ENCODE measurements at places on chromosomes 4 and X.

DNA sequence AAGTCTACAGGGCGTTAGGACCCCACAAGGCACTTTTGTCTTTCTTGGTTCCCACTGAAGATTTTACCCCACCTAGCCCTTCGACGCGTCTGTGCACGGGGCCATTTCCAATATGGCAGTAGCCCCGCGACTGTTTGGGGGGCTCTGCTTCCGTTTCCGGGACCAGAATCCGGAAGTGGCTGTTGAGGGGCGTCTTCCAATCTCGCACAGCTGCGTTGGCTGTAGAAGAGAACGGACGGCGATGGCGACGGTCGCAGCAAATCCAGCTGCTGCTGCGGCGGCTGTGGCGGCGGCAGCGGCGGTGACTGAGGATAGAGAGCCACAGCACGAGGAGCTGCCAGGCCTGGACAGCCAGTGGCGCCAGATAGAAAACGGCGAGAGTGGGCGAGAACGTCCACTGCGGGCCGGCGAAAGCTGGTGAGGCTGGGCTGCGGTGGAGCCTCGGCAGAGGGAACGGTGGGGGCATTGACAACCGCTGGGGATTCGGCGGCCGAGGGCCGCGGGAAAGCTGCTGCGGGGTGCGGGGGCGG lies at the start of gene USP11:
USP11 (plus strand) TSS at position 207 of the 530 bp plus-strand sequence; CDS start at position 242, 35 bp downstream.
- DNase-seq = peak; percentile 87

DNA sequence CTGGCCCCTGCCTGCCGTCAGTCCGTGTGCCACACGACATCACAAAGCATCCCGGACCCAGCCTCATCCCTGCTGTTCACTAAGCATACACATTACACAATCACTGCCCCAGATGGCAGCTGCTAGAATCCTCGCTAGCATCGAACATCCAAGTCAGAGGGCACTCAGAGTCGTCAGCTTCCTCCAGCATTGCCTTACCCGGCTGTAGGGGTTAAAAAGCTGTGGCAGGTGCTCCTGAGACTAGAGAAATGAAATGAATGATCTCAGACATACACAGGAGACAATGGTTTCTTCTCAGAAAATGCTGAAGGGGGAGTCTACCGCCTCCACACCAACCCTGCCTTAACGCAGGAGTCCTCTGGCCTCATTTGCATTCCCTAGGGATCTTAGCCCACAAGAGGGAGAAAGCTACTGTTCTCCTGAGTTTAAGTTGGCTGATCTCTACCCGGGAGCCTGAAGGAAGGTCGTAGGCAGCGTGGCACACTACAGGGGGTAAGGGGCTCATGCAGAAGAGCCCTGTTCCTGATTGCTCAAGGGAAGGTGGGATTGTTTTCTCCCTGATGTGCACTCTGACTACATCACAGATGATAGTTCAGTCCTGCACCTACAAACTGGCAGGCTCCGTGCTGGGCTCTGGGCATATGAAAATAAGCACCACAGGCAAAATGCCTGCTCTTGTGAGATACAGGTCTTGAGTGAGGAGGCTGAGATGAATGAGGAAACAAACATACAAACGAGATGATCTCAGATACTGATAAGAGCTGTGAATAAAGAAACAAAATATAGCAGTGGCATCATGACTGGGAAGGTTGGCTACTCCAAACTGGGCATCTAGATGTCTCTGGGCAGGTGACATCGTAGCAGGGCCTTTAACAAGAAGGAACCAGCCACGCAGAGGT lies 2.6 kb upstream of the KIAA0232 start:
- peak; percentile 58 for DNase-seq

- DNase-seq = peak; percentile 4
Measured at GRCh38 chrX:132858018-132858417, 100.4 kb downstream of the HS6ST2 start.

DNA sequence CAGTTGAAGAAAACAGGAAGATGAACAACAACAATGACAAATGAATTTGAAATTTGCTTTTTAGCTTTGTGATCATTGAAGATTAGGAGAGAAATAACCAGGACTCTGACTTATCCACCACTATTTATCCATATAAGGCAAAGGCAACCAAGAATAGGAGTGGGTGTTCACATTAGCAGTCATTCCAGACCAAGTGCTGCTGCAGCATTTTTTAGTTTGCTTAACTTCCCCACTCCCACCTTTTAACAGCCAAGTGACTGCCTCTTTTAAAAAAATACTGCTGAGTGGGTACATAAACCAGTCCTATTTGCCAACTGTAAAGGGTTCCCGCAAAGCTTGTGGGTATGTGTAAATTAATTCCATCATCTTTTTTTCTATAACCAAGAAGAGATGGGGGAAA lies 230.9 kb downstream of the IQCM start:
- DNase-seq = no peak

DNA sequence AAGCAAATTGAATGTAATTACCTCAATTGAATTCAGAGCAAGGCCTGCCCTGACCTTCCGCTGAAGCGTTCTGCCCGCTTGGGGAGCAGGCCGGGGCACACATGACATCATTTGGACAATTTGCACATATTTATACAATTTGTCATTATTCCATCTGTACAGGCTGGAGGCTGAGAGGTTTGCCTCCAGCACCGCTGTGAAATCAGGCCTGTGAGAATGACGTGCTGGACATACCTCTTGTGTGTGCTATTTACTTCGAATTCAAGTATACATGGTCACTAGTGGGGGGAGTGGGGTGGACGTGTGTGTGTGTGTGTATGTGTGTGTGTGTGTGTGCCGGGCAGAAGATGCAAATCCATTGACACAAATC lies 285.6 kb downstream of the SHOX start:
- no peak for DNase-seq

DNA sequence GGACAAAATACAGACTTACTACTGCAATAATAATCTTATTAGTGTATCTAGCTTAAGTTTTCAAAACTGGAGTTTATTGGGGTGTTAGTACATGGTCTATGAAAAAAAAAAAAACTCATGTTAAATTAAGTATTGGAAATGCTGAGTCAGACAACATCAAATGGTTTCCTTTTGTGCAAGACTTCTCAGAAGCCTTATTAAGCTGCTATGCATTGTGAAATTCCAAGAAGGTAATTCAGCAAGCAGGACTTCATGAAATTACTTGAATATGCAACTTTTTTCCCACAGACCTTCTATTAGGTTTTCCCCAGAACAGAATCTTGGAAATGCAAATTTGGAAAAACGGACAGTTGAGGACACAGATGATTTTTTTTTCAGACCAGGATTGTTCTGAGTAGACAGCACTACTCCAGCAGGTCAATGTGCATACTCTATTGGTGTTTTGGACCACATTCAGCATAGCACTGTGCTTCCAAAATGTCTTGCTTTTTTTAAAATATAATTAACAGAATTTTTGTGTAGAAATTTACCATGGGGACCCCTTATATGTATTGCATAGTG lies 568.8 kb upstream of the TENM3 start:
- peak; percentile 2 for DNase-seq

- DNase-seq = no peak
Measured at GRCh38 chrX:2676794-2677675, 14.1 kb upstream of the CD99 start.

DNA sequence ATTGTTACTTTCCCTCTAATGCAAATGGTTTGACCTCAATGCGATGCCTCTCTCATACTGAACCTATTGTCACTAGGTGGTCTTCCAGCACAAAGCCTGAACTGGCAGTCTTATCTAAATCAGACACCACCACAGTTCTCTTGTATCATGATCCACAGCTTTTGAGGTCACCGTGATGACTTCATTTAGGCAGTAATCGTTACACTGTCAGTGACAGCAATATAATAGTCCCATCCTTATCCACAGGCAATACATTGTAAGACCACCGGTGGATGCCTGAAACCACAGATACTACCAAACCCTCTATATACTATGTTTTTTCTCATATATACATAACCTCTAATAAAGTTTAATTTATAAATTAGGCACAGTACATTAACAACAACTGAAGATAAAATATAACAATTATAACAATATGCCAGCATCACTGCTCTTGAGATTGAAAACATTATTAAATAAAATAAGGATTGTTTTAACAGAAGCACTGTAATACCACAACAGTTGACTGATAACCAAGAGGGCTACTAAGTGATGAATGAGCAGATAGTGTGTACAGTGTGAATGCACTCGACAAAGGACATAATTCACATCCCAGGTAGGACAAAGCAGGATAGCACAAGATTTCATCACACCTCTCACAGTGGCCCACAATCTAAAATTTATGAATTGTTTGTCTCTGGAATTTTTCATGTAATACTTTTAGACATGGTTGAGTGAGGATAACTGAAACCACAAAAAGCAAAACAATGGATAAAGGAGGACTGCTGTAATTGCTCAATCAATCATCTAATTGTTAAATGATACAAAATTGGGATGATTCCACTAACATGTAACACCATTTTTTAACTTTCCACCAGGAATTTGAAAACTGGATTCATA lies 419.4 kb downstream of the CENPC start:
- no peak for DNase-seq

DNA sequence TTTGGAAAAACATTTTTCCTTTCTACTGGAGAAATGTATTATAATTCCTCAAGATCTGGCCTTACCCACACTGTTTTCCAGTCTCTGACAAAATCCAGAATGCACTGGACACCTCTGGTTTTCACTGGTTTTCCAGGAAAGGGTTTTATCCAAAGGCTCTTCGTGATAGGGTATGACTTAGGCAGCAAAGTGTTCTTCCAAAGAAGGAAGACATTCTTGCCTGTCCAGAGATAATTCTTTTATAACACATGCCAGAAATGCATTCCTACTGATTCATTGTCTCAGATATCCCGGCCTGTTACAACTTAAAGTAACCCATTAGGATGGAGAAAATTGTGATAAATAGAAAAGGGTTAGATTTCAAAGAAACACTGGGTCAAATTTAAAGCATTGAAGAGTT lies 2343.1 kb downstream of the PCDH7 start:
- DNase-seq = no peak

DNA sequence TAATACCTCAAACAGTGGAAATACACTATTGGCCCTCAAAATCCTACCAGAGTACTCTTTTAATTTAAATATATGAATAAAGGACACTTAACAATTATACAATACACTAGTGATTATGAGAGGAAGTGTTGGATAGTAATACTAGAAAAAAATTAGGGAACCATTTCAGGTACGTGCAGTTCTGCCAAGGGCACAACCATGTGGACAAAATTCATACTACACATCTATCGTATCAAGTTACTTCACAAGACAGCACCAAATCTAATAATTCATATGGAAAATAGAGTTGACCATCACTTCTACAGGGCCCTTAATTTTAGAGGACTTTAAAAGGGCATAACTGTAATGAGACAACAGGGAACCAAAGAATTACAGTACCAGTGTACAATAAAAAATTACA lies 69.2 kb upstream of the ZCCHC13 start:
- DNase-seq = peak; percentile 28

GRCh38 chr4:123453061-123453680 lies 56.6 kb downstream of the SPRY1 start:
- no peak for DNase-seq

- DNase-seq = peak; percentile 56
Measured at GRCh38 chr4:177005674-177006230, 213.0 kb upstream of the VEGFC start.

DNA sequence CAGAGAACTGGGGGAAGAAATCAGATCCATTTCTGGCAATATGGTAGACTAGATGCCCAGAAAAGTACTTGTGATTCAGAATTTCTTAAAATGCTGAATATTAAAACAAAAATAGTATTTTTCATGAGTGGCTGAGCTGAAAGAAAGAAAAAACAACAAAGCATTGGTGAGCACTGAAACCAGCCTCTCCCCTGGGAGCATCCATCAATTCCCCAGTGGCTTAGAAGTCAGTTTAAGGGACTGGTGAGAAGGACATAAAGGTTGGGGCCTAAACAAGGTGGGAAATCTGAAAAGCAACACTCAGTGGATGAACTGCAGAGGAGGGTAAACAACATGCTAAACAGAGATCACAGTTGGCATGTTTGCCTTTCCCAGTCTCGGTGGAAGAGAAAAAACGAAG lies 20.4 kb downstream of the LRBA start:
- DNase-seq = no peak

- DNase-seq = no peak
Measured at GRCh38 chr4:8524595-8525382, 55.4 kb upstream of the GPR78 start.

DNA sequence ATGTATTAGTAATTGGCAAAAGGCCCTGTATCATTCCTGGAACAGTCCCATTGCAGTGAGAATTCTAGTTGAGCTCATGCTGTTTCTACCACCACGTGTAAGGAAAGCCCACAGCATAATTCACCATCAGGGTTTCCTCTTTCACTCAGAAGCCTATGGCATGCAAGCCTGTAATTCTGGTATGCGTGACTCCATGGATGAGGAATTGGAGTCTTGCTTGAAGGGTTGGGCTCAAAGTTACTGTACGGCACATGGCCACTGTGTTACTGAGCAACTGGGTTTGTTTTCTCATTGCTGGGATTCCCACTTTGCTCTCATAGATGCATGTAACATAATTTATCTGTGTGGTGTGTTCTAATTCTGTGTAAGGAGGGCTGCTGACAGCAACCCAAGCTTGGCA lies 132.3 kb upstream of the NR3C2 start:
- no peak for DNase-seq

DNA sequence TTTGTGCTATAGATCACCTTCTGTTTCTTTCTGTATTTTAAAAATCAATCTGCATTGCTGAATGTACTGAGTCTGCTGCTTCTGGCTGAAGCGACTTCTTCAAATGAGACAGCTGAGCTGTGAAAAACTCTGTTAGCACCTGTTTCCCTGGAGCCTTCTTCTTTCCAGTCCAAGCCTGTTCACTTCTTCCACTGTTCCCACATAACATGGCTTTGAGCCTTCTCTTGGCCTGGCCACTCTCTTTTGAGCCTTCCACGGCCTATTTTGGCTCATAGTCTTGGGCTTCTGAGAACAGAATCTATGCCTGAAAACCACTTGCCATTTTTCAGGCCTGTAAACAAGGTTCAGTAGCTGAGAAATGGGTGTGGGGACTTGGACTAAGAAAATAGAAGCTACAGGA lies 132.9 kb upstream of the IGFBP7 start:
- no peak for DNase-seq

- no peak for DNase-seq
Measured at GRCh38 chrX:131058136-131058868, at the start of gene ARHGAP36. Gene ARHGAP36, plus strand, starts transcription at chrX:131058346. Its CDS starts 23,320 bp downstream, at chrX:131081666.

GRCh38 chr4:374298-375160 lies 36.9 kb downstream of the ZNF141 start:
- no peak for DNase-seq

DNA sequence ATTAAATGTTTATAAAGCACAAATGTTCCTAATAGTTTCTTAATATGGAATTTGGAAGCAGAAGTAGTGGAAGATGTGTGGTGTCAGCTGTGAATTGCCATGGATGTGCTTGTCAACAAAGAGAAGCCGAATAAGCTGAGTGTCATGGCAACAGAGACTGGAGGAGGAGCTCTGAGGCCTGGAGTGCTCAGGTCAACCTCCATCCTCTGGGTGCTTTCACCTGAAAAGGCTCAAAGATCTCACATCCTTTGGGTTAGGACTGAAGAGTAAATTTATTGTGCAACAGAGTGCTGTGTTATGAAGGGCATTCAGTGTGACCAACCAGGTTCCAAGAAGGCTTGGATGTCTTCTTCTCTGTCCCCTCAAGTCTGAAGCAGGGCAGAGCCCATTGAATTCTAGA lies 18.7 kb downstream of the SGMS2 start:
- DNase-seq = no peak

Data from hematopoietic multipotent progenitor cell treated with erythropoietin and hydrocortisone succinate and interleukin-3 and kit ligand, for 4 days (in vitro differentiated cells).